Right ventricle myocardium superior (tissue), 1 donor: ENCODE measurements at places on chromosomes 4 and X. TPM values are rescaled to one million over a fixed set of nuclear protein-coding genes. Genes with fewer than 3 reads are reported as not detected.

The ARMCX6 gene
- total RNA-seq, result 22.3 TPM

The GLRA3 gene
- not detected for total RNA-seq

The NLGN4X gene
- 3.0 TPM for total RNA-seq

The FRG2 gene
- not detected for total RNA-seq

The OPHN1 gene
- total RNA-seq, result 4.3 TPM

The XIAP gene
- total RNA-seq, result 28.9 TPM

The NCAPG gene
- 0.59 TPM for total RNA-seq

The PCYT1B gene
- not detected for total RNA-seq

The SHOX gene
- not detected for total RNA-seq

The NUDT10 gene
- total RNA-seq, result 0.13 TPM

The TMSB15C gene
- total RNA-seq, result 0.48 TPM

The RASL11B gene
- total RNA-seq, result 5.4 TPM

- DNase-seq, result no peak
These were observed 384.6 kb downstream of the PPP3CA start for GRCh38 chr4:100962698-100963097.

GRCh38 chr4:98626350-98626749 lies 32.1 kb downstream of the TSPAN5 start:
- DNase-seq, result no peak

- DNase-seq, result no peak
These were observed 47.9 kb downstream of the ZNF827 start for GRCh38 chr4:145890689-145891088.

GRCh38 chrX:153868576-153869472 lies 17.1 kb downstream of the L1CAM start:
- no peak for DNase-seq

DNA sequence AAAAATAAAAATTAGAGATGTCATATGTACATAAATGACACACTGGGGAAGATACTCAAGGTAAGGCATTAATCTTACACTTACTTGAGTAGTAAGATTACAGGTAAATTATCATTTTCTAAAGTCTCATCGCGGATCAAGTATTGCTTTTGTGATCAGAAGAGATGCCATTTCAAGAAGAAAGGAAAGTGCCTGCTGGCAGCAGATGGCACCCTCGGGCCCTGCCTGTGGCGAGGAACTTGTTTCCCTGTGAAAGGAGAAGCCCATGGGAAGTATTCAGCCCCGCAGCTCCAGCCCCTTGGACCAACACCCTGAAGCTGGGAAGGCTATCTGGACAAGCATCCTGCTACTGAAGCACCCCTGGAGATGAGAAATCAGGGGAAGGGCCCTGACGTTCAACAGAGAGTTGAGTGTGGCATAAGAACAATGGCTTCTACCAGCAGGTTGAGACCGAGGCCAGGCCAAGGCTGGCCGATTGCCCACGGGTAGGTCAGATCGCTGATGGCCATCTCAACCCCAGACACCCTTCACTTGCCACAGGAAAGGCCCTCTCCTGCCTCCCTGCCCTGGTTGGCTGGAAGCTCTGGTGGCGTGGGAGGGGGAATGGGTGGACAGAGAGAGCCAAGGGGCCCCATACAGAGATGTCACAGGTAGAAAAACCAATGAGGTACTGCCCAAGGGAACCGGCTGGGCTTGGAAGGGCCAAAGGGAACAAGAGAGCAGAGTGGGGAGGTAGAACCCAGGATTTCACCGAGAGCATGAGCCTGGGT lies 18.8 kb upstream of the MXD4 start:
- peak; percentile 42 for DNase-seq

GRCh38 chr4:70749313-70749712 lies 27.5 kb downstream of the RUFY3 start:
- no peak for DNase-seq

- no peak for DNase-seq
These were observed 192.6 kb upstream of the FAM241A start for GRCh38 chr4:111952688-111953087.

- no peak for DNase-seq
These were observed 4.1 kb downstream of the FGA start for GRCh38 chr4:154586296-154587033.

DNA sequence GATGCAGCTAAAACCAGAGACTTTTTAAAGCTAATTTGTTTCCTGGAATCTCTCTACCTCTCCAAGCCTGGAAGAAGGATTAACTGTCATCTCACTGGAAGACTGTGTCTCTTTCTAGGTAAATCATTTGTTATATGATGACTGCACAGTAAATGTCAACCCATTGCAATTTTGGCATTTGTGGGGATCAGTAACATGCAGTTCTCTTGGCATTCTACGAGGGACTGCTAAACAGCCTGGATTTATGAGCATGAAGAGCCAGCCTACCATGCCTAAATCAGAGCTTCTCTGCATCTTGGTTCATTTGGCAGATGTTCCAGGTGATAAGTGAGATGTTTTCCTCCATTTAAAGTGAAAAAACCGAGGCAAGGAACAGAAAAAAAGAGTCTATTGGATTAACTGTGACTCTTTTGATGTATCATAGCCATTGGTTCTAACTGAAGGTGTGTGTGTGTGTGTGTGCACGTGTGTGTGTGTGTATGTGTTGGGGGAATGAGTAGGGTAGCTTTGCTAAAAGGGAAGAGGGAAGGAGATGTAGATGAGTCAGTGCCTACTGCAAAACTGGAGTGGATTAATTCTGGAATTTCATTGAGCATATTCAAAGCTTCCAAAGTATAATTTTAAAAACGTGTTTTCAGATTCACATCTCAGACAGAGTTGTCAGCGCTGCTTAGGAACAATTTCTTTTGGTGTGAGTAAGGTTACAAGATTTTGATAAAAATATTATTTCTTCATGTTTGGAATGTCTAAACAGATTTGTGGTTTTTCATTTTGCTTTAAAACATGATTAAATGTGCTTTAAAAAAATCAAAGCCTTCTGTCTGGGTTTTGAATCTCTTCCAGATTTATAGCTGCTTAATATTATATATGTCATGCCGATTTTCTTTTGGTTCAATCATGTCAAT lies 123.2 kb upstream of the LNX1 start:
- no peak for DNase-seq

GRCh38 chr4:180058691-180059215 lies 2184.4 kb upstream of the TENM3 start:
- DNase-seq, result peak; percentile 42

- DNase-seq, result no peak
These were observed 552.6 kb downstream of the NAP1L3 start for GRCh38 chrX:93120805-93121204.

DNA sequence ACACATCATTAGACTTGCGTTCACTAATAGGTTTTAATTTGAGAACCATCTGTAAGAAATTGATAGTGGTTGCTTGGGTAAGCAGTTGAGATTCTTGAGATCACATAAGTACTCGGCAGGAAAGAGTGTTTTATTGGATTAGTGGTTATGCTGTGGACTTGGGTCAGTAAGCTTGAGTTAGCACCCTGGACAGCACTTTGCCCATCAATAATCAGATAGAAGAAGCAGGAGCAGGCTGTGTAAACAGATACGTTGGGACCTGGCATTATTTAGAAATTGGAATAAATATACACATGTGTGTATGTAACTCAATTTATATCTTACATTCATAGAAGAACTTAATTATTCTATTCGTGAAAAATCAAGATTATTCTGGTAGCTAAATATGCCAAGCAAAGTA lies 357.5 kb upstream of the SMIM31 start:
- no peak for DNase-seq

DNA sequence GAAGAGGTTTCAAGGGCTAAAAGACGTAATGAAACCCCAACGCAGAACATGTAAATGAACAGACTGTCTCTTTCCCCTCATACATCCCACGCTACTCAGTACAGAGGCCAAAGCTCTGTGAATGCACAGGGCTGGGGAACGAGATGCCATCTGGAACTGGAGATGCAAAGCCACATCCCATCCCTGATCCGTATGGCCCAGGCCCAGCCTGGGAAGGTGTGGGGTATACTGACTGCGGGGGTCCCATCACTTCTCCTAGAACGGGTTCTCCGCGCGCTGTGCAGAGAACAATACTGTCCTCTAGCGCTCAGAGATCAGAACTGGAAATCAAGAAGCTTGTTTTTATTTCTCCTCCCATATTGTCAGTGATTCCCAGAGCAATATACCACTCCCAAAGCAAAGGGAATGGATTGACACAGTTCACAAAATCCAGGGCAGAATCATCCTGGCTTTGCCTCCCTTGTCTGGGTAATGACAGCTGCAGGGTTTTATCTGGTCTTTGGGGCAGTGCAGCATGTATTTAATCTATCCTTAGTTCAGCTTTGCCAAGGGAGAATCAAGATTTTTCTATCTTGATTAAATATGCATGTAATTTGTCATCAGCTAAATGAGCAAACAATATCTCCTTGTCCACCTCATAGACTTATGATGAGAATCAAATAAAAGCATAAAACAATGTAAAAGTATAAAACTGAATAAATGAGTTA lies 47.3 kb upstream of the TLR3 start:
- peak; percentile 42 for DNase-seq

DNA sequence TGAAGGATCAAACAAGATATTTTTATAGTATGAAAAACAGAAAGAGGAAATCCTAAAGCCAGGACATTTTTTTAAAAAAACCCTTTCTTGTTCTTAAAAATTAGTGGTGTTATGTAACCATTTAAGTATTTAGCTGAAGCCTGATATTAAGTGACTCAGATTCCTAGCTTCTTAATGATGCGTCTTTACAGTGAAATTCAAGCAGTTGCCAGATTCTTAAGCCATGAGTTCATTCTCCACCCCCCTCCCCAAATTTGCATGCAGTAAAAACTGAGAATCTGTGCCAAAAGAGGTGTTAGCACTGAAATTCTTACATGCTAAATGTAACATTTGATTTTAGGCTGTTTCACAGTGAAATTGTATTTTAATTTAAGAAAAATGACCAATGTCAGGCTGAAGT lies 180.8 kb downstream of the RAPGEF2 start:
- DNase-seq, result no peak

GRCh38 chrX:124269881-124270280 lies 62.6 kb upstream of the TEX13D start:
- no peak for DNase-seq
